ENCODE measurements at places on chromosomes 5 and 9. TPM values are rescaled to one million over a fixed set of nuclear protein-coding genes. Genes with fewer than 3 reads are reported as not detected.

Gene RALGDS
- 68.8 TPM for polyA plus RNA-seq

Gene FAM221B
- polyA plus RNA-seq = not detected

Gene SPINK4
- polyA plus RNA-seq = 0.40 TPM

Gene FBP2
- 0.58 TPM for polyA plus RNA-seq

Gene TLX3
- polyA plus RNA-seq = not detected

Gene BNC2
- polyA plus RNA-seq = 0.28 TPM

Gene MYO10
- polyA plus RNA-seq = 7.6 TPM

Gene GM2A
- 7.8 TPM for polyA plus RNA-seq

Gene ANGPTL2
- 96.1 TPM for polyA plus RNA-seq

Gene HTR4
- polyA plus RNA-seq = not detected

Gene GZMA
- polyA plus RNA-seq = 2.0 TPM

Gene FAM170A
- polyA plus RNA-seq = not detected

Gene SPINK7
- 2.0 TPM for polyA plus RNA-seq

Gene MELK
- polyA plus RNA-seq = 0.19 TPM

Gene GABRG2
- not detected for polyA plus RNA-seq

Gene AJM1
- polyA plus RNA-seq = 1.2 TPM

Gene SLC34A1
- not detected for polyA plus RNA-seq

Gene GRIN1
- polyA plus RNA-seq = not detected

Gene ADAMTS12
- polyA plus RNA-seq = 2.4 TPM
